Stimulated activated CD8-positive, alpha-beta memory T cell treated with anti-CD3 and anti-CD28 coated beads, Interleukin-15, amount 100 ng/mL, for 24 hours (primary cell): ENCODE measurements at places on chromosomes 4 and X.

DNA sequence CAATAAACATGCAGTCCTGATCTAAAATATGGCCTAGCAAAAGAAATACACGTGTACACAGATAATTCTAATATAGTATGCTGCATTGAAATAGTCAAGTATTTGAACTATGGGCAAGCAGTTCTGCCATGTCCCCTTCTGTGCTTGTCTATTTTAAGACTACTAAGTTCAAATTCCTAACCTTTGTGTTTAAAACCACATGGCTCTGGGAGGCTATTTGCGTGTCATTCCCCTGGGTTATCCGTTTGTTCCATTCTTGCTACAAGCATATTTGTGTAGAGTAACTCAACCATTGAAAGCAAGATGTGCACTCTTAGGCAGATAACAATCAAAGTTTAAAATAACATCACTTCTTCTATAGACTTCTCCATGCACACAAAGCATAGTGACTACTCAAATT, 25.4 kb upstream of the TBC1D1 start:
- DNase-seq, result no peak

DNA sequence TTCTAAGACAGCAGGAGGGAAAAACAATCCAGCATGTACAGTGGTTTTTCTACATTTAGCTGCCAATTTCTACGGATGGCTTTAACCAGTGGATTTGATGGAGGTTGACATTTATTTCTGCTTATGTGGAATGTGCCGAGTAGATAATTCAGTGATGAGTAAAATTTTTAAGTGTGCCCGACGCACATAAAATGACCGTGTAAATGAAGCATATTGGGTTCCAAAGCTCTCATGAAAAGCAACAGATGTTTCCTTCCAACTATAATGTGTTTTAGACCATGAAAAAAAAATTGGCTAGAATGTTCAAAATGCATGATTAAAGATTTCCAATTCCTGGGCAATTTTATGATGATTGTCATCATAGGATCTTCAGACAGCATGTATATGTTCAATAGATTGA, 14.1 kb downstream of the INPP4B start:
- DNase-seq, result no peak

GRCh38 chrX:120302434-120302833, 8.8 kb downstream of the TMEM255A start:
- DNase-seq, result no peak

- no peak for DNase-seq
These were observed 149.4 kb upstream of the KLF3 start for GRCh38 chr4:38514465-38515146.

DNA sequence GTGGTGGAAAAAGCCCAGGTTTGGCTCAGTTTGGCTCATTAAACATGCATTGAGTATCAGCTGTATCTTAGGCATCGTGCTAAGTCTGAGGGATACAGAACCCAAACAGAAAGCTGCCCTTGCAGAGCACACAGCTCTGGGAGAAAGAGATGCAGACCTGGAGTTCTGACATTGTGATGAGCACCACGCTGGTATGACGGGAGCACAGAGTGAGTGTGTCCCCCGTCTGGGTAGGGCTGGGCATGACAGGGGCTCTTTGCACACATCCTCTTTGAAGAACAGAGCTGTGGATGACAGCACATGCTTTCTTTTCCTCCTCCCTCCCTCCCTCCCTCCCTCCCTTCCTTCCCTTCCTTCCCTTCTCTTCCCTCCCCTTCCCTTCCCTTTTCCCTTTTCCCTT, 52.2 kb downstream of the CLCN4 start:
- DNase-seq, result no peak

GRCh38 chr4:158966091-158966490, 136.8 kb upstream of the RAPGEF2 start:
- no peak for DNase-seq

DNA sequence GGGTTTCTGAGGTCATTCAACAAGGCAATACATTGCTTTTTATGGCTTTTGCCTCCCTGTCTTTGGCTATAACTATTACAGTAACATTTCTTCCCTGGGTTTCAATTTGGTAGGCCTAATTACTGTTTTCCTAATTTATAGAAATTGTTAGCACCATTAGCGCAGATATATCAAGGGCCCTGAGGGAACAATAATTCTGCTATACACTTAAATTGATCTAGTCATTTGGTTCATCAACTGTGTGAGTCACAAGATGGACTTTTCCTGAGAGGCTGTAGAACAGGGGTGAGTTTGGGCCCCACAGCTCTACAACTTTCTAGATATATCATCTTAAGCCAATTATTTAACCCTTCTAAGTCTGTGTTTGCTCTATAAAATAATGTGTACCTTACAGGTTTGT, 107.9 kb downstream of the COMMD8 start:
- no peak for DNase-seq

- no peak for DNase-seq
These were observed 659.9 kb upstream of the AGA start for GRCh38 chr4:178102139-178102538.

DNA sequence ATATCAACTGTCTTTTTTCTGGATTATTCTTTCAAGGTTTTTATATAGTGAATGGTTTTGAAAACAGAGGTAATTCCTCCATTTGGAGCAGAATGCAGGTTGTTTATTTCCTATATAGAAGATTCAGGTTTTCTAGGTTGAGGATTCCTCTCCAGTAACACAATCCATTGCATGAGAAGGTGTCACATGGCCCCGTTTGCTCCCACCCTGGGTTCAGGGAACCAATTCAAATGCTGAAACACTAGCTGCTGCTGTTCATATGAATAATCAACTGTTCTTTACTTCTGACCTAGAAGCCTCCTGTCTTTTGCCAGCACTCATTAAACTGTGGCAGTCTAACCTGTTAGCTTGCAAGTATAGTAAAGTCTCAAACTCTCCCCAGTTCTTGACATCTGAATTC, 1316.9 kb upstream of the TENM3 start:
- DNase-seq, result no peak

- DNase-seq, result no peak
These were observed 38.8 kb upstream of the STIM2 start for GRCh38 chr4:26821677-26822503.

GRCh38 chr4:17166954-17167353, 268.5 kb upstream of the LDB2 start:
- DNase-seq, result no peak

DNA sequence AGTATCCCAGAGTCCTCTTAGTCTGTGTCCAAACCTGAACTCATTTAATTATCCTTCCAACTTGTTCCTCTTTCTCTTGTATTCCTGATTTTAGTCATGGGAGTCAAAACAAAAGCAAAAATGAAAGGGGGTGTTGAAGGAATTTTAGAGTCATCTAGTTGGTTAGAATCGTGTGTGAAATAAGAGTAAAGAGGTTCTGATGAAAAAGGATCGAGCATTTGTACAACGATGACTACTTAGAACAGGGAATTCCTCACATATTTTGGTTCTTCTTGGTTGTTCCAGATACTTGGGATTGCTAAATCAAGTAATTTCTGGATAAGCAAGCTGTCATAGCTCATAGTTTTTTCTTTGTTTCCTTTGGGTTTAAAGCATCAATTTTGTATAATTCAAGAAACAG, 194.4 kb downstream of the BCOR start:
- DNase-seq, result no peak

GRCh38 chr4:57039345-57039744, 60.6 kb downstream of the POLR2B start:
- DNase-seq, result no peak

DNA sequence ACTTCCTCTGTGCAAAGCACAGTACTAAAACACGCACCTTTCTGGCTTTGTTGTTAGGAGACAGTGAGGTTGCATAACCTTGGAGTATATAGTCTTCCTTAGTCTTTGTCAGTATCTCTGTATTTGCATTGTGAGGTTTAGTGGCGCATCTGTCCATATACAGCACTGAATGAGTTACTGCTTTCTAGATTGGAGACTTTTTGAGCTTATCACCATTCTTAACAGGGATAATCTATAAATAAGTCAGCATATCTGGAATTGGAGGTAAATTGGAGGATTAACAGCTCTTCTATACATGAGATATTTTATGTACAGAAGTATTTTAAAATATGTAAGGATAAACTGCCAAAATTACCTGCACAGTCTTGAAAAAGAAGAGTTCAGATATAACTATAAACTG, 4.3 kb downstream of the FHDC1 start:
- no peak for DNase-seq

GRCh38 chrX:56833626-56834025, 104.6 kb downstream of the NBDY start:
- no peak for DNase-seq

GRCh38 chr4:159267869-159268285, 165.0 kb downstream of the RAPGEF2 start:
- no peak for DNase-seq

DNA sequence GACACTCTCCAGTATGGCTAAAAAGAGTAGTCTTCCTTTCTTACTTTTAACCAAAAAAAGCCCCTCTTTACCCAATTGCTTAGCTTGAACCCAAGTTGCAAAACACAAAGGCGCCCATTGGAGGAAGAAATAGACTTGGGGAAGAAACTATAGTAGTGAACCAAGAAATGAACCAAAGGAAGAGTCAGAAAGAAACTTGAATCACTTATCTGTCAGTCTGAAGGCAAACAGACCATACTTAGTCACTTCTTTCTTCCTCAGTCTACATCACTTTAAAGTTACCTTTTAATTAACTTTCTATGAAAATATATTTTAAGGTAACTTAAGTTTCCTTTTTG, 161.4 kb upstream of the GIMD1 start:
- DNase-seq, result no peak

- DNase-seq, result no peak
These were observed 74.6 kb upstream of the NWD2 start for GRCh38 chr4:37169956-37170355.

DNA sequence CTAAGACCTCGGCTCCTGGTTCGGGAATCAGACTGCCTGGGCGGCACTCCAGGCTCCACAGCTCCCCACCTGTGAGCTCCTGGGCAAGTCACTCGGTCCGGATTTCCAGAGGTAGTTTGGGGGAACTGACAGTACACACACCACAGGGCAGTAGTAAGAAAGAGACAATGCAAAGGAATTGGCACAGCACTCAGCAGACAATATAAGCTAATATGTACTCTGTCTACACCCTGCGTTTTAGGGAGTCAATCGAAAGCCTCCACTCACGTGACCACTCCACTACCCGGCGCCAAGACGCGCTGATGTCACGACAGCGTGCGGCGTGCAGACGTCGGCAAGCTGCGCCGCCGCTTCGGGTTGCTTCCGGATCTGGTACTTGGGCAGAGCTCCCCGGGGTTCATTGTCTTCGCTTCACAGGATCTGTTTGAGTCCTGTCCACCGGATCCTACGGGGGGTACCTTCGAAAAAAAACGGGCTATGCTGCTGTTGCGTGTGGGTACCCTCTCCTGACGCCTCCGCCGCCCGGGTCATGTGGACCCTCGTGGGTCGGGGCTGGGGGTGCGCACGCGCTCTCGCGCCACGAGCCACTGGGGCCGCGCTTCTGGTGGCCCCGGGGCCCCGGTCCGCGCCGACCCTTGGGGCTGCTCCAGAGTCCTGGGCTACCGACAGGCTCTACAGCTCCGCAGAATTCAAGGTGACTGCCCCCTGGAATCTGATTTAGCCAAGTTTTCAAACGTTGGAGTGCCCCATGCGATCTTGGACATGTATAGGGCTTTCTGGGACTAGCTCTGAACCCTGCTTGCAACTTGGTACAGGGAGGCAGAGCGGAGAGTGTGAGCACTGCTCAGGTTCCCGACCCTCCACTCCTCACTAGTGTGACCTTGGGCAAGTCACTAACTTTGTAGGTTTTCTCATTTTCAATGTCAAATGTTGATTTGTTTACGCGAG, at the start of gene GUF1:
TSS of gene GUF1 (plus strand) at position 327 of the 948 bp plus-strand sequence. CDS start at position 530, 203 bp downstream.
- peak; percentile 69 for DNase-seq
